ENCODE measurements at places on chromosomes 7 and 10. TPM values are rescaled to one million over a fixed set of nuclear protein-coding genes. Genes with fewer than 3 reads are reported as not detected.

GRCh38 chr7:95861041-95861440, 88.7 kb downstream of the DYNC1I1 start:
- H3K4me3 ChIP-seq = no peak overlapping the region
- no peak overlapping the region for H3K27ac ChIP-seq
- H3K27me3 ChIP-seq = no peaks in the 10 kb centered on the region

DNA sequence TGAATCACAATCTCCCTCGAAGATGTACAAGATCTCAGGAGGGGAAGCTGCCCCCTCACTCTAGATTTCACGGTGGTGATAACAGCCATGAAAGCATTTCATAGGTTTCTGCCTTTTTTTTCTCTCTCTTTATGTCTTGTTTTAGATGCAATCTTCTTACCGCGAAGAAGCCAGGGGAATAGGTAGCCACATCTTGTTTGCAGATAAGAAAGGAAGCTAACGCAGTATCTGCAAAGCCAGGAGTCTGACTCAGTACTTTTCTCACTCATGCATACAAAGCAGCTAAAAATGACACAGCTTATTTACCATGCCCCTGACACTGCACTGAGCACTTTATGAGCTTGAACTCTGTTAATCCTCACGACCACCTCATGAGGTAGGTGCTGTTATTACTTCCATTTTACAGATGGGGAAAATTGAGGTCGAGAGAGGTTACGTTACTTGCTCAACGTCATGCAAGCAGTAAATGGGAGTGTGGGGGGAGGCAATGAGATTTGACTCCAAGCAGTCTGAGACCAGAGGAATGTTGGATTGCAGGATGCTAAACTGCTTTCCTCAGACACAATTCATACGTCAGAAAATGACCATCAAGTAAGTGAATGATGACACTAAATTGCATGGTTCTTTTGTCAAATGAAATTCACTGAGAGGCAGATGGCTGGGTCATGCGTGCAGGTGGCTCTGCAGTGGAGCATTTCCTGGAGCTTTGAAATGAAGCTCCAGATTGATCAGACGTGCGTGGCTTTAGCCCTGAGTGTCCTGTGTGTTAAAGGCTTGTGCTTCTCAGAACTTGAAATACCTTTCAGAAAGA, 3.3 kb downstream of the MAP3K8 start:
- peak; percentile 74 for DNase-seq
- H3K27me3 ChIP-seq = no peaks in the 10 kb centered on the region
- no peak overlapping the region for H3K4me3 ChIP-seq
- peaks cover 28% of the 10 kb centered on the region for H3K4me1 ChIP-seq
- H3K27ac ChIP-seq = peak overlapping the region; percentile 74
- H3K36me3 ChIP-seq = peaks cover 4% of the 10 kb centered on the region

DNA sequence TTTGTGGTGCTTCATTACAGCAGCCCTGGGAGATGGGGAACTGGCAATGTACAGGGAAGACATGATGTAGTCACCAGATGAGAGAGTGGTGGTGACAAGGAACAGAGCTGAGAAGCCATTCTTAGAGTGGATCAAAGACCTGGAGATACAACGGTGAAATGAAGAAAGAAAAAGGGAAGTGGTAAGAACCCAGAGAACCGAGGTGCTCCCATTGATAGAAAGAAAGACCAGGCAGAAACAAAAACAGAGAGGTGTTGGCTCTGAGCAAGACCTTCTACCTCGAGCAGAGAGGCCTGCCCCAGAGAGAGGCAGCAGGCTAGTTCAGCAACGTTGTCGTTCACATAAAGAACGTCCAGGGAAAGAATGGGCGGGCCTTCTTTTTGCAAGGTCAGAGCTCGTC, 186.7 kb downstream of the ADAM12 start:
- no peak overlapping the region for H3K4me3 ChIP-seq
- DNase-seq = no peak
- peaks cover 12% of the 10 kb centered on the region for H3K4me1 ChIP-seq
- H3K27me3 ChIP-seq = no peaks in the 10 kb centered on the region
- H3K36me3 ChIP-seq = no peaks in the 10 kb centered on the region

GRCh38 chr7:32658034-32658433, 162.7 kb downstream of the AVL9 start:
- DNase-seq = no peak
- no peaks in the 10 kb centered on the region for H3K36me3 ChIP-seq
- H3K27ac ChIP-seq = no peak overlapping the region
- no peak overlapping the region for H3K4me3 ChIP-seq
- peaks cover 5% of the 10 kb centered on the region for H3K4me1 ChIP-seq

GRCh38 chr10:70115948-70116682, 16.5 kb downstream of the AIFM2 start:
- H3K27me3 ChIP-seq = no peaks in the 10 kb centered on the region
- H3K27ac ChIP-seq = no peak overlapping the region
- peaks cover 6% of the 10 kb centered on the region for H3K36me3 ChIP-seq
- no peak overlapping the region for H3K4me3 ChIP-seq
- DNase-seq = peak; percentile 41

- H3K27ac ChIP-seq = no peak overlapping the region
- H3K27me3 ChIP-seq = no peaks in the 10 kb centered on the region
- no peak overlapping the region for H3K4me3 ChIP-seq
- H3K36me3 ChIP-seq = no peaks in the 10 kb centered on the region
These were observed 6.6 kb downstream of the AASS start for GRCh38 chr7:122137251-122138077.

GRCh38 chr10:43440463-43441134, 3.7 kb downstream of the ZNF487 start:
- no peaks in the 10 kb centered on the region for H3K4me1 ChIP-seq
- H3K36me3 ChIP-seq = no peaks in the 10 kb centered on the region
- no peaks in the 10 kb centered on the region for H3K27me3 ChIP-seq
- no peak overlapping the region for H3K27ac ChIP-seq

GRCh38 chr7:28155964-28156363, 24.6 kb downstream of the JAZF1 start:
- DNase-seq = peak; percentile 54
- no peak overlapping the region for H3K27ac ChIP-seq
- no peaks in the 10 kb centered on the region for H3K27me3 ChIP-seq
- H3K36me3 ChIP-seq = no peaks in the 10 kb centered on the region
- H3K4me1 ChIP-seq = peaks cover 5% of the 10 kb centered on the region

DNA sequence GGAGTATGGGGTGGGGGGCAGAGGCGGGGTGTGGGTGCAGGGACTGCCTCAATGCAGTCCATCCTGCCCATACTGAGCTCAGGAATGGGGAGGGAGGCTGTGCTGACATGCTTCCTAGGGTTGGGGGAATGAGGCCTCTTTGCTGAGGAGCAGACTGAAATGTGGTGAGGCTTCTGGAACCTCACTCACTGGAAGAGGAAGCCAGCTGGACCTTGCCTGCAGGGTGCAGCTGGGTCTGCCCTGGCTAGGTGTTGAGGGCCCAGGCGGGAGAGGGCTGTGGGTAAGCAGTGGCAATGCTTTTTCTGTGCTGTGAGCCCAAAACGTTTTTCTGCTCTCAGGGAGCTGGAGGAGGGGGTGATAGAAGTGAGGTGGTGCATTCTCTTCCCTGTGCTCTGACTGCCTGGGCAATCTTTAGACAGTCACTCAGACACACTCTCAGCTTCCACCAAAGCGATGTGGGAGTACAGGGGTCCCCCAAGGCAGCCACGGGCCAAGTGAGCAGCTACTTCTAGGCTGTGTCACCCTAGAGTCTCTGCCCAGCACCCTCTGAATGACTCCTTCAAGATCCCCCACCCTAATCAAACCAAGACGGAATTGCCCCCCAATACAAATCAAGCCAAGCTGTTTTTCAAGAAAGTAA, 41.1 kb upstream of the BMPR1A start:
- H3K27me3 ChIP-seq = no peaks in the 10 kb centered on the region
- no peak overlapping the region for H3K4me3 ChIP-seq
- DNase-seq = no peak

GRCh38 chr7:33278095-33278494, 148.7 kb downstream of the BBS9 start:
- H3K4me1 ChIP-seq = no peaks in the 10 kb centered on the region
- no peaks in the 10 kb centered on the region for H3K36me3 ChIP-seq
- H3K27ac ChIP-seq = no peak overlapping the region
- no peak overlapping the region for H3K4me3 ChIP-seq

- no peak for DNase-seq
- H3K27ac ChIP-seq = no peak overlapping the region
These were observed 85.1 kb upstream of the SDK1 start for GRCh38 chr7:3215624-3216585.

DNA sequence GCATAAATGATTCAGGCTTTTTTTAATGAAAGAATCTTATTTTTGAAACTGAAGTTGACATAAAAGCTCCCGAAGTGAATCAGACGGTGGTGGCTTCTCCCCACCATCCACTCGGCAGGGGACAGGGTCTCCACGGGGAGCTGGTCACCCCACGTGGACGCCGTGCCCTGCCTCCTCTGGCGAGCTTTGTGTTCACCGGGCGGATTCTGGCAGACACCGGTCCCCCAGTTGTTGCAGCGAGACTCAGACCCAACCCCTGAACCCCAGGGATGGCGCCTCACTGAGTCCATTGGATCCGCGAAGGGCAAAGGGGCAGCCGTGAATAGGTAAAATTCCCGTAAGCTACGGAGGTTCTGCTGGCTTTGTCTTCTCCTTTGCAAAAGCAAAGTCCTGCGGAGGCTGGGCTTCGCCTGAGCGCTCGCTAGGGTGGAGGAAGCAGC, 38.4 kb downstream of the PTPRN2 start:
- H3K27ac ChIP-seq = no peak overlapping the region
- no peaks in the 10 kb centered on the region for H3K4me1 ChIP-seq
- H3K27me3 ChIP-seq = no peaks in the 10 kb centered on the region
- DNase-seq = no peak
- H3K4me3 ChIP-seq = no peak overlapping the region

- no peaks in the 10 kb centered on the region for H3K4me1 ChIP-seq
- no peaks in the 10 kb centered on the region for H3K27me3 ChIP-seq
- no peaks in the 10 kb centered on the region for H3K36me3 ChIP-seq
- peak; percentile 3 for DNase-seq
These were observed 442.0 kb downstream of the MDFIC start for GRCh38 chr7:115363916-115364315.

- no peaks in the 10 kb centered on the region for H3K27me3 ChIP-seq
- H3K27ac ChIP-seq = no peak overlapping the region
- DNase-seq = peak; percentile 15
- no peak overlapping the region for H3K4me3 ChIP-seq
These were observed 78.3 kb downstream of the ATRNL1 start for GRCh38 chr10:115171392-115171960.

DNA sequence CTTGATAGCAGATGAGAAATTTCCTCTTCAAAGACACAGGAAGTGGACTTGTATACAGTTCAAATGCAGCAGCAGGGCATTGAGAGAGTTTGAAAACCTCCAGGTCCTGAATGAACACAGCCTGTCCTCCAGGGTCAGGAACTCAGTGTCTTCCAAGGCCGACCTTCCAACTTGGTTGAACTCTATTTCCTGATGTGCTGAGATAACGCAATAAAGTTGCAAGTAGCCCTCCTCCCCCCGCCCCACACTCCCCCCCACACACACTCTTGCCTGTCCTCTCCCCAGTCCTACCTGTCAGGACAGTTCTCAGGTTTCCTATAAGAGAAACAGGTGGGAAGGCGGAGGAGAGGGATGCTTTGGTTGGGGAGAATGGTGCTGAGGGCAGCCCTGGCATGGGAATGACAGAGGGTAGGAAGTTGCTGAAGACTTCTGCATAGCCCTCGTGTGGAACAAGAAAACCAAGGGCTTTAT, 90.0 kb downstream of the CCDC71L start:
- no peak overlapping the region for H3K4me3 ChIP-seq
- no peaks in the 10 kb centered on the region for H3K27me3 ChIP-seq
- H3K27ac ChIP-seq = no peak overlapping the region
- no peaks in the 10 kb centered on the region for H3K4me1 ChIP-seq

DNA sequence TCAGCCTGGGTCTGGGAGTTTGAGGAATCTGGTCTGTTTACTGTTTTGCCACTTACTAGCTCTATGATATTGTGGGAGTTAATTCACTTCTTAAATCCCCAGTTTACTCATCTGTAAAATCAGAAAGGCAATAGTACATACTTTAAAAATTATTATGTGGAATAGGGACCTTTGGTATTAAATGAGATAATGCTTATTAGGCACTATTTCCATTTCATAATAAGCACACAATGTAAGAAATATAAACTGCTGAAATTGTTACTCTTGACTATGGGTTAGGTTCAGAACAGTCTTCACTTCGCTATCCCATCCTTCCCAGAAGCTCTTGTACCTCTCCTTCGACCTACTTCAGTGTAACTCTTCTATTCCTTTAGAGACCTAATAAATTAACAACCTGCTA, 47.2 kb downstream of the AGK start:
- no peak for DNase-seq
- no peaks in the 10 kb centered on the region for H3K27me3 ChIP-seq
- H3K4me1 ChIP-seq = no peaks in the 10 kb centered on the region
- H3K36me3 ChIP-seq = peaks cover 6% of the 10 kb centered on the region
- no peak overlapping the region for H3K4me3 ChIP-seq

DNA sequence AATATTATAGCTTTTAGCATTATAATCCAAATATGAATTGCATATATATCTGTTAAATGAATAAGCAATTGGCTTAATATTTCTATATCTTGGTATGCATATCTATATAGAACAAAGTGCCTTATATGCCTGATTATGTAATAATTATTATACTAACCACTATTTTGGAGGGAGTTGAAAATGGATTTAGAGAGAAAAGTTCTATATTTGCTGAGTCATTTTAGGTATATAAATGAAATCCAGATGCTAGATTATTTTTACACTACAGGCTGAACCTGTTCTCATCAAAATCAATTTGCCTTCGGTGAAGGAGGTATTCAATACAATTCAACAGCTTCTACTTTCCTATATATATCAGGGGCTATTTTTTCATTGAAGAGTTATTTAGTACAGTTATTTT, 276.4 kb downstream of the PCLO start:
- no peaks in the 10 kb centered on the region for H3K36me3 ChIP-seq
- no peaks in the 10 kb centered on the region for H3K4me1 ChIP-seq
- no peak overlapping the region for H3K4me3 ChIP-seq
- no peak overlapping the region for H3K27ac ChIP-seq

The HIP1 gene
- 34.6 TPM for total RNA-seq

The FAM25G gene
- not detected for total RNA-seq

The PCLO gene
- 0.67 TPM for total RNA-seq

The GRID2IP gene
- total RNA-seq = 0.24 TPM

The CTAGE4 gene
- not detected for total RNA-seq

The SPDYE1 gene
- total RNA-seq = not detected
